Stimulated activated CD8-positive, alpha-beta memory T cell treated with anti-CD3 and anti-CD28 coated beads, Interleukin-2, amount 100 ng/mL, for 1 hour (primary cell): ENCODE measurements at places on chromosomes 12 and 14.
A peak's percentile ranks its signal among the peaks of the same experiment; 100 is the strongest.

GRCh38 chr12:14723763-14724162, 27.4 kb upstream of the GUCY2C start:
- DNase-seq: peak; percentile 14

- DNase-seq: no peak
These were observed 33.3 kb downstream of the DIO3 start for GRCh38 chr14:101594511-101595148.

GRCh38 chr14:100654814-100655740, 67.9 kb upstream of the BEGAIN start:
- no peak for DNase-seq

DNA sequence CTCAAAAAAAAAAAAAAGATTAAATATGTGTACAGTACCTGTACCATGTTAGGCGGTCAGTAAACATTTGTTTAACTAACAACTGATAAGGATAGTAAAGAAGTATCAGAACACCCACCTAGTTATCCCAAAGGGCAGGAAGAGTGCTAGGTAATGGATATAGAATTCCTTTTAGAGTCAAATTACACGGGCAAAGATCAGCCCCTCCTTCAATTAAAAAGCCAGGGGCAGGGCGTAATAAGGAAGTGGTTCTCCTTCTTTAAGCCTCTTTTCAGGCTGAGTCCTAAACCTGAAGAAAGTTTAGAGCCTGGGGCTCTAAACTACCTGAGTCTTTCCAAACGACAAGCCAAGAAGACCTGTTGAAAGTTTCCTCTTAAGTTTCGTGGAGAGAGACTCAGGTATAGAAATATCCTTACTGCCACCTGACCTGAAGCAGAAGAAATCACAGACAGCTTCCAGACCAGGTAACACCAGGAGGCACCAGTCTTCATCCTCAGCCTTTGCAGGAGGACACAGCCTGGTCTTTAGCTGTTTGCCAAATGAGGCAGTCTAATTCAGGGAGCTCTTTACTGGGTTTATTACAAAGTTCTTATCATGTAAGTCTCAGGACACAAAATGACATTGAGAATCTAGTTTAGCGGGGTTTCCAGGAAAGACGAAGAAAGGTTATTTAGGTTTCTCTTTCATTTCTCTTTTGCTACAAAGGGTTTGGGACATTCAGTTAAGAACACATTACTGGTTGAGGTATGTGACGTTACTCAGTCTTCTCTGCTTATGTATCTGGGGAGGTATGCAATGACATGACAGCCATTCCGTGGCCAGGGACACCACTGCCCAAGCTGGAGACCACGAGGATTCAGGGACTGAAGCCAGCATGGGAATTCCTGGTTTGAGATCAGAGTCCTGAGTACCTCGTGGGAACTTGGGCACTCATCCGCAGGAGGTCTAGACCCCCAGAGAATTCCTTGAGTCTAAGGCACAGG, at the start of gene BCL2L14:
Gene BCL2L14, plus strand, starts transcription at position 266 of the 983 bp plus-strand sequence. CDS start 8,367 bp downstream, outside the sequence.
- no peak for DNase-seq

GRCh38 chr14:64610049-64610746, 60.4 kb downstream of the PPP1R36 start:
- no peak for DNase-seq

DNA sequence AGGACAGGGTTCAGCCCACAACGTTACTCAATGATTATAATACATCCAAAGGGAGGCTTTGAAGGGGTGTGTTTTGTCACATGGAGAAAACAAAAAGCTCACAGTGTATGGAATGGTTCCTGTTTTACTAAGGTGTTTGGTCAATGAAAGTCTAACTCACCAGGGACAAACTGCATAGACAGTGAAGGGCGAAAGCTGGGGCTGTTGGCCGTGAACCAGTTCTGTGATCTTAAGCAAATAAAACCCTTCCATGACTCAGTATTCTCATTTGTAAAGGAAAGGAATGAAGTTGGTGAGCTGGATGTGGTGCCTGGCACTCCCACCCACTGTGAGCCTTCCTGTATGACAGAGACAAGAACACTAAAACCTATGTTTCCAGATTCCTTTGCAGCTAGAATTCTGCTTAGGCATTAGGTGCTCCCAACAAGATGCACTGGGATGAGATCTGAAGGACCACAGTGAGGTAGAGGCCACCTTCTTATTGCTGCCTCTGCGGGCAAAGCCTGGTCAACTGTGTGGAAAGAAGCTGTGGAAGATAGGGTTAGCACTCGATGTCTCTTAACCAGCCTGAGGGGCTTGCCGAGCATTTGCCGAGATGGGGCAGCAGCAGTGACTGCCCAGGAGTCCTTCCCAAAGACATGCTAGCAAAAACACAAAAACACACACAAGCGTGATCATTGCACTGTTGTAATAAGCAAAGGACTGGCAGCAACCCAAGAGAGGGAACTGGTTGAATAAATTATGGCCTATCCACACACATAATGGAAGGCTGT, 48.5 kb downstream of the VCPKMT start:
- DNase-seq: no peak

GRCh38 chr12:21336656-21337055, 1.9 kb upstream of the SLCO1A2 start:
- DNase-seq: no peak
